Kidney (tissue), 22 donors: ENCODE measurements at places on chromosomes 1 and 21.

- no peak for DNase-seq
Observed at GRCh38 chr1:230120921-230121381, 53.9 kb downstream of the GALNT2 start.

DNA sequence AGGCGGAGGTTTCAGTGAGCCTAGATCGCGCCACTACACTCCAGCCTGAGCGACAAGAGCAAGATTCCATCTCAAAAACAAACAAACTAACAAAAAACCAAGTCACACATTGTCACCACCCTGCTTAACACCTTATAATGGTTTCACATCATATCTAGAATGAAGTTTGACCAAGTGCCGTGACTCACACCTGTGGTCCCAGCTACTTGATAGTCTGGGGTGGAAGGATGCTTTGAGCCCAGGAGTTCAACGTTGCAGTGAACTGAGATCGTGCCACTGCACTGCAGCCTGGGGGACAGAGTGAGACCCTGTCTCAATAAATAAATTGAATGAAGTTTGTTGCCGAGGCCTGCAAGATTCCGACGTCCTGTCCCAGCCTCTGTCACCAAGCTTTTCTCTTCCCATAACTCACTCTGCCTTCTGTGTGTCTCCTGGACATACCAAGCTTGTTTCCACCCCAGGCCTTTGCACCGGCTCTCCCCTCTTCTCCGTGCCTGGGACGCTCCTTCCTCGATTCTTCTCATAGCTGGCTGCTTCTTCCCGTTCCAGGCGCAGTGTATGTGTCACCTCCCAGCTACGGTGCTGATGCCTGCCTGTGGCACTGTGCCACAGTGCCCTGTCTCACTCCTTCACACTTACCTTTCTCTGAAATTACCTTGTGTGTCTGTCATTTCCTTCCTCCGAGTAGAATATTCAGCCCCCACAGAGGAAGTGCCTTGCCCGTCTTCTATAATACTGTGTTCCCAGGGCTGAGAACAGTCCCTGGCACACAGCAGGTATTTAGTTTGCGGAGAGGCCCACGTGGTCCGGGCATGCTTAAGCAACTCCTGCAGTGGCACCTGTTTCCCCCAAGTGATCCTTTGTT, 3.8 kb upstream of the SELENON start:
- no peak for DNase-seq

GRCh38 chr1:152237093-152237492, 13.1 kb upstream of the HRNR start:
- no peak for DNase-seq

DNA sequence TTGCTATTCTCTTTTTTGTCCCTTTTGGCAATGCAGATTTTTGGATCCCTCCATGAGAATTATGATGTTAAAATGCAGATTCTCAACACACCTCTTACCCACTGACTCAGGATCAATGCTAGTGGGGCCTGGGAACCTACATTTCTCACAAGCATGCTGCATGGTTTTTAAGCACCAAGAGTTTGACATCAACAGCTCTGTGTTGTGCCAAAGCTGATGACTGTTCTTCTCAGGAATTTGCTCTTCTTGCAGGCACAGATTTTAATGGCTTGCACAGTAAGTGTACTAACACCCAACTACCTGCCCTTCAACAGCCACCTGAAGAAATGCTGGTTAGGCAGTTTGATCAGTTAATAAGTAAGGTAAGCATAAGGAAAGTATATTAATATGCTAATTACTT, 468.7 kb downstream of the PTBP2 start:
- DNase-seq, result no peak

GRCh38 chr1:226958300-226958699, 18.2 kb downstream of the COQ8A start:
- no peak for DNase-seq

GRCh38 chr1:31775210-31775999, 11.3 kb upstream of the ADGRB2 start:
- no peak for DNase-seq

DNA sequence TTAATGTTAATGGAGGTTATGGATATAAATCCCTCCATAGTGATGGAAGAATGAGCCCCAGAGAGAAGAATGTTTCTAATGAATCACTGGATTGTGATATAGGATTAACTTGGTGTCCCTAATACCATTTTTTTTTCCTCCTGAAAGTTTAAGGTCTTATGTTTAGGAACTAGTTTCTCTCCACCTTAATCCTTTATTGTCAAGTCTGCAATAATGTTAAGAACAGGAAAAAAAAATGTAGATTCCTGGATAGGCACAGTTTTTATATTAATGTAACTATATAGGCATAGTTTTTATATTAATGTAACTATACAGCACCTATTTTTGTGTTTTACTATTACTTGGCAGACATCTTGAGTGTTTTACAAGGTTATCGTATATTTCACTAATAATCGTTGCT, 34.9 kb downstream of the NFIA start:
- no peak for DNase-seq

GRCh38 chr1:244296447-244296846, 155.3 kb downstream of the ADSS2 start:
- DNase-seq, result no peak

- DNase-seq, result no peak
Observed at GRCh38 chr21:15247613-15248012, 182.8 kb upstream of the NRIP1 start.

DNA sequence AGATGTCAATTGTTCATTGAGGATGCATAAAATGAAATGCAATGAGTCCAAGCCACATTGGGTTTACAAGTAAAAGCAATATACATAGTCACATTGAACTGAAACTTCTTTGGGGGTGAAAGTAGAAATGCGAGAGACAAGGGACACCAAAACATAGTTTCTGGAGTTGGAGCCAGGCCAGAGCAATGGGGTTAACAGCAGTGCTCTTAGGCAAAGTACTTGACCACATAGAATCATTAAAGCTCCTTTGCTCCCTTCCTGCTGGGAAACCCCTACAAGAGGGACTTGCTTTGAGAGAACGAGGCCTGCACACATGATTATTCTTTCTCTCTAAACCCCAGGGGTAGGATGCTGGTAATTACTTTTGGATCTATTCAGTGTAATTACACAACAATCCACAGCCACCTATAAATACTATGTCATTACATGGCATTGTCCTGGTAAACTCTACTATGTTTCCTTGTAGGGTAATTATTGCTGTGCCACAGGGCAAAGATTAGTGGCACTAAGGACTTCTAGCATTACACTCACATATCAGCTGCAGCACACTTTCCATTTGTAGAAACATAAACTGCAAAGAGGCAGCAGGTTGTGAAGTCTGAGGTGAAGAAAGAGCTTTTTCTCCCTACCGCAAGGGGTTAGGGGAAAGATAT, 421.6 kb upstream of the PBX1 start:
- no peak for DNase-seq

- no peak for DNase-seq
Observed at GRCh38 chr1:90973897-90974798, 47.7 kb downstream of the ZNF644 start.

- DNase-seq, result no peak
Observed at GRCh38 chr21:29534448-29534847, 235.7 kb downstream of the BACH1 start.

DNA sequence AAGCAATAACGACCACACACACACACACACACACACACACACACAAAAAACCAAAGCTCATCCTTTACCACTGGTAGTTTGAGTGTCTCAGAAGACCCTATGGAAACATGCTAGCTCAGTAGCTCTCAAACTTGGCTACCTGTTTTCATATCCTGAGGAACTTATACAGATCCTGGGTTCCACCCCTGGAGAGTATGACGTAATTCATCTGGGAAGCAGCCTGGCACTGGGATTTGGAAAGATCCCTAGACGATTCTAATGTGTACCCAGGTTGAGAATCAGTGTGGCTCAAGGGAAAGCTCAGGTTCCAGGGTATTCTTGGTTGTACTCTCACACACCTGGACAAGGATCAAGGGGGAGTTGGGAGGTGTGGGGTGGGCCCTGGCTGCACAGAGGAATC, 85.9 kb downstream of the SELENOF start:
- DNase-seq, result no peak

- DNase-seq, result no peak
Observed at GRCh38 chr1:155107309-155108264, 20.1 kb upstream of the EFNA1 start.
